GM12878 (cell line): ENCODE measurements at places on chromosomes 2 and 18. TPM values are rescaled to one million over a fixed set of nuclear protein-coding genes. Genes with fewer than 3 reads are reported as not detected.

DNA sequence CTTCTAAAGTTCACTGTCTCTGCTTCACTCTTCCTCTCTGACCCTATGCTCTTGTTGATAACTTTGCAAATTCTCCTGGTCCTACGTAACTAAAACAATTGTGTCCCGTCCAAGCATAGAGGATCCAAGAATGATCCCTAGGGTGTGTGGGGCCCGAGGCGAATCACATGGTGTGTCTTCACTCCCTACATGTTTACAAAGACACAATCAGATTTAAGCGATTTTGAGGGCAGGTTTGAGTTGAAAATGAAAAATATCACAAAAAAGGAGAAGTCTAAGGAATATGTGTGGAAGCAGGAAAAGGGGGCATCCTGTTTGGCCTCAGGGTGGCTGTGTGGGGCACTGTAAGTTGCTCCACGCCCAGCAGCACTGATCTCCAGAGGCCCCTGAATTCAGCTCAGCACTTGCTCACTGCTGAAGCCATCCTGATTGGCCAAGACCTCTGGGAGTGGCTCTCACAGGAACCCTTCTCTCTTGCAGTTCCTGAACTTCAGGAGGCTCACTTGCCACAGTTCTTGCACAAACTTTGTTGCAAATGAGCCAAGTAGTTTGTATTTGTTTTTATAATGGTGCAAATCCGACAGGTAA is 363.6 kb downstream of the ZNF521 start:
- DNase-seq = no peak

Gene SKOR2
- not detected in 2 replicates for total RNA-seq

GRCh38 chr2:66602341-66602740 is 167.4 kb downstream of the MEIS1 start:
- no peak for DNase-seq

Gene LYG2
- not detected in 2 replicates for total RNA-seq

- DNase-seq = no peak
Observed at GRCh38 chr2:77977471-77978063, 455.4 kb upstream of the LRRTM4 start.

DNA sequence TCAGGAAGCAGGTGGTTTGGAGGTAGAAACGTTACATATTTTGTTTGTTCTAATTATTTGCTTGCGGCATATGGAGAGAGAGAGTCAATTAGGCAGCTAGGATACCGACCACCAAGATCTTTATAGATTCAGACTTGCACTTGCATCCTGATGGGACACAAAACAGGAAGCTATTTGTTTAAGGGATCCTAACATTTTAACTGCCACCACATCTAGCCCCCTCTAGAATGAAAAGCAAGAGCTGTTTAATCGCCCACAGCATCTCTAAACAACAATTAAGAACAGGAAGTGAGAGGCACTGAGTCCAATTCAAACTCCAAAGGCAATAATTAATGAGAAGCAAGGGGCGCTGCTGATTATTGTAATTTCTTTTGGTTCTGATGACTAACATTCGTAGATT is 182.0 kb upstream of the LINC00305 start:
- no peak for DNase-seq

DNA sequence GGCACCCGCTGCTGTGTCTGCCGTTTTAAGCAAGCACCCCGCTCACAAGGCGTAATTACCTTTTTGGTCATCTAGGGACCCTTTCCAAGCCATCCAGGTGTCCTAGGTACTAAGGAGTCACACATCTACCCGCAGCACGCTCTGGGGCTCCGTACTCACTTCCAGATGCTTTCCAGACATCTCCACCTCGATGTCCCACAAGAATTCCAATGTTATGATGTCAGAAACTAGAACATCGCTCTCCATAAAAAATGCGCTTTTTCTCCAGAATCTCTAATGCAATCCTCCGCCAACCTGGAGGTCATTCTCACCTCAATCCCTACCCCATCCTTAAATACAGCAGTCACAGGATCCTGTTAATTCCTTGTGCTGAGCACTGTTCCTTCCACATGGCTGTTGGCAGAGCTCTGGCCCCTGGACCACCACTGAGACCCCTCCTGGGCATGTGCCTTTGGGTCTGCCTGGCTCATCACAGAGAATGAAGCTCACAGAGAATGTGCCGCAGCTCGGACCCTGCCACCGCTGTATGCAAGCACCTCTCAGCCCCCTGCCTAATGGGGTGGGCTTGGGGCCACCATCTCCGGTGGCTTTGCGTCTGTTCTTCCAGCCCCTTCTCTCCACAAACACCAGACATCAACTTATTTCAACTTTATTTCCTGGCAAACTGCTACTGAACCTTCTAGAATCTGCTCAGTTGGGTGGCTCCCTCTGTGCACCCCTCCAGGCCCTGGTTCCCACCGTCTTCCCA is 4.6 kb upstream of the PXDN start:
- no peak for DNase-seq

DNA sequence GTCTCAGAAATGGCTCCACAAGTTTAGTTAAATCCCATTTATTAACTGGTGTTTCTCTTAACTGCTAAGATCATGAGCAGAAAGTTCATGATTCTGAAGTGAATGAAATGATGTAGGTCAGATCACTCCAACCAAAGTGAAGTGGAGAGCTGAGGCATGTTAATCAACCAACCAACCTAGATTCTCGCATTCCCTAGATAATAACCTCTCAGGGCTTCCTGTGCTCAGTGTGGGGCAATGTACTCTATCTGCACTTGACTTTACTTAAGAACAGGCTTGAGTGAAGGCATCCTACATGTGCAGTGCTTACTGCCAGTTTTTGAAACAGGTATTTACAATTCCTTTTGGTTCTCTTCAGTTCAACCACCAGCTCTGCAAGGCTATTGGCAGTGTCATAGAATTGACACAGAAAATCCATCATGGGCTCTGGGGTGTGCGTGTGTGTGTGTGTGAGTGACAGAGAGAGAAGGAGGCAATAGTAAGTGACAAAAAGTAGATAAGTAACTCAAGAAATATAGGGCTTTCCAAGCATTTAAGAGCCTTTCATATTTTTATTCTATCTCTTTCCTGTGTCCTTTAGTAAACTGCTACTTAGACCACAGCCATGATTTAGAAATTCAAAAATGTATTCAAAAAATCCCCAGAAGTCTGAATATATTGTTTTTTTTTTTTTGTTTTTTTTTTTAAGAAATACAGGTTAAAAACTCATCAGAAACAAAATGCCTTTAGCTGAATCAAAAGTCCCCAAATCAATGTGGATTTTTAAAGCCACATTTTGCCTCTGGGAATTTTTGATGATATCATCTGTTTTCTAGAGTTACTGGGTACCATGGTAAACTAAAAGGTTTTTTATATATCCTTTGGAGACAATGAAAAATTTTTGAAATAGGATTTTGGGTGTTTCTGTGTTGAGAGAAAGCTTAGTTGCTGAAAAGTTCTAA is 28.6 kb downstream of the DOCK10 start:
- DNase-seq = no peak

Gene GLB1L
- 2.8 and 4.5 TPM in 2 replicates for total RNA-seq

GRCh38 chr2:239275847-239276831 is 124.7 kb downstream of the HDAC4 start:
- DNase-seq = no peak

DNA sequence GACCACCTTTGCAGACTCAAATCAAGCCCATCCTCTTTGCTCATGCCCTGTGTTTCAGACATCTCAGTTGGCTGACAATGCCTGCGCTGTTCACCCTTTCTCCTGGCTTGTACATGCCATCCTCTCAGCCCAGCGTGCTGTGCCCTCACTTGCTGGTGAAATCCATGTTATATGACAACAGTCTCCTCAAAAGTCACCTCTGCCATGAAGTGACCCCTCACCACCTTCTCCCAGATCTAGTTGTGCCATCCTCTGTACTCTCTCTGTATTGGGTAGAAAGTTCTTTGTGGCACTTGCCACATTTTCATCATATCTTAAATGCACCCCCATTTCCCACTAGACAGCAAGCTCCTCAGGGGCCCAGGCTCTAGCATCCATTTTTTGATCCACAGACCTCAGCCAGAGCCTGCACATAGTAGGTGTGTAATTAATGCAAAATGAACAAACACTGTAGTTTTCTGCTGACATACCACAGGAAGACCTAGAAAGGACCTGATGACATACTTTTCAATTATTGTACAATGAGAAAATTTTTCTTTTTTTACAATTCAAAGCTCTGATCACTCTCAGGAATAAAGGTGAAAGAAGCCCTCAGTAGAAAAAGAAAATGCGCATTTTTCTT is 22.8 kb downstream of the ZEB2 start:
- DNase-seq = no peak

DNA sequence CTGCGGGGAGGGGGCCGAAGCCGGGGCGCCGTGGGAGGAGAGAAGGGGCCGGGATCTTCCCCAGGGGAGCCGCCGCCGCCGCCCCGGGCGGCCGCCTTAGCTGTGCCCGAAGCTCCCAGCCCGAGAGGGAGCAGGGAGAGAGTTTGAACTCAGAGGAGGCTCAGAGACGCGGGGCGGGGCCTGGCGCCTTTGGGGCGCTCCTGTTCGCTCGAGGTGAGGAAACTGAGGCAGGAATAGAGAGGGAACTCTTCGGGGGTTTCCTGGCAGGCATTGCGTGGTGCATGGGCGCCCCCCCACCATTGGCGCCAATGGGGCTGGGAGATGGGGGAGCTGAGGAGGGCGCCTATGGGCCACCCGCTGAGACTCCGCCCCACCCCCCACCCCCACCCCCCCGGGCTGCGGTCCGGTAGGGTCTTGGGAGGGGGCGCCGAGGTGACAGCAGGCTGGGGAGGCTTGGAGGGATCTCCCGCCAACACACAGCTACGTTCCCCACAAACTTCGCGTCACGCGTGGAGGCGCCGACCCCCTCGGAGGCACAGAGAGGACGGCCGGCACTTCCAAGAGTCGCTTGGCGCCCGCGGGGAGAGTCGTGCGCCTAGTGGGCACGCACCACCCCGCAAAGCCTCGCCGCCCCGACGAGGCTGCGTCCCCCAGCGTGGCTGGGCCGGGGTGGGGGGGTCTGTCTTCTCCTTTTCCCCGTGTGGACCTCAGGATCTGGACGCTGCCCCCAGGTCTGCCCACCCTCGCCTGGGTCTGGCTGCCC is 680 bp downstream of the CTDSP1 start:
- no peak for DNase-seq

Gene SLC5A7
- not detected in 2 replicates for total RNA-seq

- DNase-seq = peak; percentile 47
Observed at GRCh38 chr2:62736899-62737559, 31.5 kb downstream of the EHBP1 start.
